ENCODE measurements at places on chromosomes 13 and 19.

DNA sequence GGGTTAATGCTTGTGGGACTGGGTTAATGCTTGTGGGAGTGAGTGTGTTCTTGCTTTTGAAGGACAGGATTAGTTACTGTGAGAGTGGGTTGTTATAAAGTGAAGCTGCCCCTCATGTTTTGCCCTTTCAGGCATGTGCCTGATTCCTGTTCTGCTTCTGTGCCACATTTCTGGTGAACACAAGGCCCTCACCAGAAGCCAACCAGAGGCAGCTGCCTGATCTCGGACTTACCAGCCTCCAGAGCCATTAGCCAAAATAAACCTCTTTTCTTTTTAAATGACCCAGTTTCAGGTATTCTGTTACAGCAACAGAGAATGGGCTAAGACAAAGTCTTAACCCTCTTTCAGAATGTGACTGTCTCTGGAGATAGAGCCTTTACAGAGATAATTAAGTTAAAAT is 113.3 kb upstream of the TMTC4 start:
- DNase-seq, result no peak

DNA sequence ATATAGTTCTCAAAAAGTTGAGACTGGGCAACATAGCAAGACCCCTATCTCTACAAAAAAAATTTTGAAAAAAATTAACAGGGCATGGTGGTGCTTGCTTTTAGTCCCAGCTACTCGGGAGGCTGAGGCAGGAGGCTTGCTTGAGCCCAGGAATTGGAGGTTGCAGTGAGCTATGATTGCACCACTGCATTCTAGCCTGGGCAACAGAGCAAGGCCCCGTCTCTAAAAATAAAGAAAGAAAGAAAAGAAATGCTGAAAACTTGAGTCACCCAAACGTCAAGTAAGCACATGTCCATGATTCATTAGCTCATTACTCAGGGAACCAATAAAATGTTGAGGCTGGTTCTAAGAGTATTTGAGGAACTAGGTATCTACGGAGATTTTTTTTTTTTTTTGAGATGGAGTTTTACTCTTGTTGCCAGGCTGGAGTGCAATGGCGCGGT is 33.9 kb upstream of the SEMA6B start:
- no peak for DNase-seq

GRCh38 chr19:13838435-13839129 is 38.4 kb upstream of the NANOS3 start:
- DNase-seq, result no peak

GRCh38 chr13:33678906-33679657 is 138.9 kb upstream of the RFC3 start:
- DNase-seq, result no peak

- DNase-seq, result no peak
These were observed 259.4 kb upstream of the DACH1 start for GRCh38 chr13:72126424-72126823.

GRCh38 chr13:107365466-107366215 is 797.7 kb upstream of the ARGLU1 start:
- DNase-seq, result no peak

DNA sequence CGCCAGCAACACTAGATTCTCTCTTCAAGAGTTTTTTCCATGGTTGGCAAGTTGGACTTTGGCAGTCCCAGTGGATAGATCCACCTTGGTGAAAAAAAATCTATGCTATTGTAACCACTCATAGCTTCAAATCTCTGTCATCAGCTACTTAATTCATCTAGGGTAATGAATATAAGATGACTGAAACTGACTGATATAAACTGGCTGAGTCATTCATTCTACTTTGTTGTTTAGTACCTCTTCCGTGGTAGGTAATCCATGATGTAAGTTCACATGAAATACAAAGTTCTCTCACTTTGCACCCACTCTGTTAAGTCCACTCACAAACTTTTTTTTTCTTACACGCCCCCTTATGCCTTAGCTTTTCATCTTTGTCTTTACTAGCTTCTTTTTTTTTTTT is 1381.5 kb downstream of the SLITRK5 start:
- no peak for DNase-seq

- DNase-seq, result peak; percentile 11
These were observed at the start of gene ETHE1 for GRCh38 chr19:43526884-43527859. ETHE1 (minus strand) TSS chr19:43527201; CDS start chr19:43527177, 24 bp downstream.

- DNase-seq, result no peak
These were observed 5.7 kb upstream of the CDKN2D start for GRCh38 chr19:10574462-10574861.

DNA sequence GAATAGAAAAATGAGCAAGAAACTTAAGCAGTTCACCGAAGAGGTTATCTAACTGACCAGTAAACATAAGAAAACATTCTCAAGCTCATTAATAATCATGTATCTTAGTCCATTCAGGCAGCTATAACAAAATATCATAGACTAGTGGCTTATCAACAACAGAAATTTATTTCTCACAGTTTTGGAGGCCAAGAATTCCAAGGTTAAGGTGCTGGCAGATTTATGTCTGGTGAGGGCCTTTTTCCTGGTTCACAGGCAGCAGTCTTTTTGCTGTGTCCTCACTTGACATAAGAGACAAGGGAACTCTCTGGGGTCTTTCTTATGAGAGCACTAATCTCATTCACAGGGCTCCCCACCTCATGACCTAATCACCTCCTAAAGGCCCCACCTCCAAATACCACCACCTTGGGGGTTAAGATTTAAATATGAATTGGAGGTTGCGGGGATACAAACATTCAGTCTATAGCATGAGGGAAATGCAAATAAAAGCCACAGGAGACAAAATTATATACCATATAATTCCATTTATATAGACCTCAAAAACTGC is 123.6 kb downstream of the ZAR1L start:
- DNase-seq, result no peak

DNA sequence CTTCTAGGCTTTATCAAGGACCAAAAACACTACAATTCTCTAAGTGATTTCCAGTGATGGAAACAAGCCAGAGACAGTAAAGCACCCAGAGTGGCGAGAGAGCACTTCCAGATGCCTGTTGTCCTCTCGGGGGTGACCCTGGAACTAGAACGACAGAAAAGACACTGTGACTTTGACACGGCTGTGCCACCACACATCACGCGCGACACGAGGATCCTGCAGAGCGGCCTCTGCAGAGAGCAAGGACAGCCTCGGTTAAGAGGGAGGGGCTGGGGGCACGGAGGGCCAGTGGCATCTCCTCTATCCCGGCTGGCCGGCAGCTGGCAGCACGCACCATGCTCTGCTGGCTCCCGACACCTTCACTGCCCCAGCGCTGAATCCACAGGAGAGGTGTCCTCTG is 42.3 kb downstream of the SUGP2 start:
- DNase-seq, result no peak

DNA sequence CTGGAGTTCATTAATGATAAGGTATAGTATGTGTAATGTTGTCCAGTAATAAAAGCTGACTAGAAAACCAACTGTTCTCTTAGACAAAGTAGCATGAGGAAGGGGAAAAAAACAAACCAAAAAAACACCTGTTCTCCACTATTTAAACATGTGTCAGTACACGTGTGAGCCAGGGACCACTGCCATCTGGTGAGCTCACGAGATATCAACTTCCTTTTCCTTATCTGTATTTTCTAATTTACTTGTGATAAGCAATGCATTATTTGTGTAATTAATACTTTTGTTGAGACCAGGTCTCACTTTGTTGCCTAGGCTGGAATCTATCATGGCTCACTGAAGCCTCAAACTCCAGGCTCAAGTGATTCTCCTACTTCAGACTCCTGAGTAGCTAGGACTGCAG is 4.3 kb upstream of the SIX5 start:
- no peak for DNase-seq

GRCh38 chr13:112132142-112132541 is 65.2 kb downstream of the SOX1 start:
- DNase-seq, result peak; percentile 53

GRCh38 chr13:23680845-23681669 is 110.8 kb downstream of the TNFRSF19 start:
- no peak for DNase-seq

GRCh38 chr19:42151782-42152684 is 19.8 kb upstream of the POU2F2 start:
- DNase-seq, result peak; percentile 20

DNA sequence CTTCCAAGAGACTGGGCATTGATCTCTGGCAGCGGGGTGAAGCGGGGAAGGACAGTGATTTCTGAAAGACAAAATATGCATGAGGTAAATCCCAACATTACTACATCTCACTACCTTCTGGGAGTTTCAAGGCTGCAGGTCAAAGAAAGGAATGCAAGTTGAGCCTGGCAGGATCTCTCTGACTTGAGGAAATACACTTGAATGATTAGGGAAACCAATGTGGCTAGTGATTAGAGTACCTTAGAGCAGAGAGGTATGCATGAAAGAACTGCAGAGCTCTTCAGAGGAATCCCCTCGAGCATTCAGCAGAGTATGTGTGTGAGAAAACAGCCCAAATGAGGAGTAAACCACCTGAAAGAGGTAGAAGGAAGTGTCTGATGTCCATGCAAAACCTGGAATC is 2874.1 kb upstream of the PCDH20 start:
- no peak for DNase-seq

- DNase-seq, result peak; percentile 42
These were observed 5.2 kb upstream of the STK24 start for GRCh38 chr13:98581971-98582702.

DNA sequence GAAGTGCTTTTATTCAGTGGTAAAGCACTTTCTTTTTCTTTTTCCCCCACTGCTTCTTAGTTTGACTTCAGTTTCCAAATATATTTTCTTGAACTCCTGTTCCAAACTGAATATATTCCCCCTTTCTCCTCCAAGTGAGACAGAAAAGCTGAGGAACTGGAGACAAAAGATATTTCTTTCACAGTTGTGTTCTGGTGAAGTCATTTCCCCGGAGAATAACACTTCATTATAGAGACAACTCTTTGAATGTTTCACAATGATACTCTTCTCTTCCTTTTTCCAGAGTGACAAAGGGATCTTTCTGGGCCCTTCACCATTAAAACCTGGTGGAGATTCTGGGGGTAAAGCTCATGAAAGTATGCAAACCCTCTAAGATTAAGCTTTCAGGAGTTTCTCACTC is 860.8 kb upstream of the SLITRK5 start:
- DNase-seq, result no peak

- DNase-seq, result no peak
These were observed 7.0 kb upstream of the LILRA1 start for GRCh38 chr19:54586397-54586796.

DNA sequence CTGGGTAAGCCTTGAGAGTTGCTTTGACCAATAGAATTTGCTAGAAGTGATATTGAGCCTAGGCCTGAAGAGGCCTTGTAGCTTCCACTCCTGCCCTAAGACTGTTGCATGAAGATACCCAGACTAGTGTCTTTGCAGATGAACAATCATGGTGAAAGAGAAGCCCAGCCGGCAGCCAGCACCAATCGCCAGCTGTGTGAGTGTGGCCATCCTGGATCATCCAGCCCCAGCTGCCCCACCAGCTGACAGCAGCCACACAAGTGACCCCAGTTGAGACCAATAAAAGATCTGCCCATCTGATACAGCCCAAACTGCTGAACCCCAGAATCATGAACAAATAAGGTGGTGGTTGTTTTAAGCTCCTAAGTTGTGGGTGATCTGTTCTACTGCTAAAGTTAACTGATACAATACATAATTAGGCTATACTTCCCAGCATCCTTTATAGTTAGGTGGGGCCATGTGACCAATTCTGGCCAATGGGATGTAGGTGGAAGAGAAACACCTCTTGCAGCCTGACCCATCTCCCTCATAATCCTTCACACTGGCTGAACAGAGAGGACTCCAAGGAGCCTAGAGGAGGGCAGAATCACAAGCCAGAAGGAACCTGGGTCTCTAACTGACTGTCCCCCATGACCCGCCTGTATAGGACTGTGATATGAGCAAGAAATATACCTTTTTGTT is 9.4 kb upstream of the ZNF428 start:
- DNase-seq, result no peak

- DNase-seq, result no peak
These were observed 1328.8 kb downstream of the OLFM4 start for GRCh38 chr13:54357284-54357933.

- no peak for DNase-seq
These were observed 94.5 kb downstream of the RAP2A start for GRCh38 chr13:97528518-97528917.

DNA sequence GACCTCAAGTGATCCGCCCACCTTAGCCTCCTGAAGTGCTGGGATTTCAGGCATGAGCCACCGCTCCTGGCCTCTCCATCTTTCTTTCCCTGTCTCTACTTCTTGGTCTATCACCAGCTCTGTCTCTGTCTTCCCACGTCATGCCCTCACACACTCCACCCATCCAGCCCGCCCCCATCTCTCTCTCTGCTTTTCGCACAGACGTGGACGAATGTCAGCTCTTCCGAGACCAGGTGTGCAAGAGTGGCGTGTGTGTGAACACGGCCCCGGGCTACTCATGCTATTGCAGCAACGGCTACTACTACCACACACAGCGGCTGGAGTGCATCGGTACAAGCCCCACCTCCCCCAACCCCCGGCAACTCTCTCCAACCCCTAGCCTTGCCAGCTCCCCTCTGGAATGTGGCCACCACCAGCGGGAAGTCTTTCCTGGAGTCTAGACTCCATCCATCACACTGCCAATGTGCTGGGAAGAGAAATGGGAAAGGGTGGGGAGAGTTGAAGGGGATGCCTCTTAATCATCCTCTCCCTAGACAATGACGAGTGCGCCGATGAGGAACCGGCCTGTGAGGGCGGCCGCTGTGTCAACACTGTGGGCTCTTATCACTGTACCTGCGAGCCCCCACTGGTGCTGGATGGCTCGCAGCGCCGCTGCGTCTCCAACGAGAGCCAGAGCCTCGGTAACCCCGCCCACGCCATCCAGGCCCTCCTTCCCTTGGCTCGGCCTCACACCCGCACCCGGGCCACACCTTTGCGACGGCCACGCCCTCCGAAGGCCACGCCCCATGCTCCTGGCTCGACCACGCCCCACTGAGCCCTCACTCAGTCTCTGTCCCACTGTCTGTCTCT is 22.5 kb downstream of the LTBP4 start:
- DNase-seq, result peak; percentile 16

- peak; percentile 81 for DNase-seq
These were observed 516.0 kb downstream of the DCT start for GRCh38 chr13:93963266-93964145.

- no peak for DNase-seq
These were observed 5.4 kb downstream of the ATP4B start for GRCh38 chr13:113652404-113653263.

GRCh38 chr13:109740121-109740520 is 46.3 kb downstream of the IRS2 start:
- DNase-seq, result no peak

GRCh38 chr13:92054389-92054788 is 656.0 kb downstream of the GPC5 start:
- no peak for DNase-seq

DNA sequence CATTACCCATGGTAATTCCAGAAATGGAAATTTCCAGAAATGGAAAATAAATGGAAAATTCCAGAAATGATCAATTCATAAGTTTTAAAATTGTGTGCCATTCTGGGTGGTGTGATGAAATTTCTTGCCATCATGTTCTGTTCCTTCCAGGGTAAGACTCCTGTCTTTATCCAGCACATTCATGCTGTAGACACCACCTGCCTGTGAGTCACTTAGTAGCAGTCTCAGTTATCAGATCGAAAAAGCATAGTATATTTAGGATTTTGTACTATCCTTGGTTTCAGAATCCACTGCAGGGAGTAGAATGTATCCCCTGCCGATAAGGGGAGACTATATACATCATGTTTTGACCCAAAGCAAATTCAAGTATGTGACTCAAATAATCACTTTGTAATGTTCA is 26.7 kb upstream of the CSNK1A1L start:
- no peak for DNase-seq

All from NCI-H1092 treated with DMSO at 0.1 percent for 48 hours (cell line).